Amygdala (tissue), 56 donors: ENCODE measurements at places on chromosomes 1 and 21.

GRCh38 chr1:234907208-234907939, 221.3 kb downstream of the TOMM20 start:
- no peak for DNase-seq

- DNase-seq = no peak
These were observed 72.5 kb upstream of the SMYD2 start for GRCh38 chr1:214208460-214208859.

DNA sequence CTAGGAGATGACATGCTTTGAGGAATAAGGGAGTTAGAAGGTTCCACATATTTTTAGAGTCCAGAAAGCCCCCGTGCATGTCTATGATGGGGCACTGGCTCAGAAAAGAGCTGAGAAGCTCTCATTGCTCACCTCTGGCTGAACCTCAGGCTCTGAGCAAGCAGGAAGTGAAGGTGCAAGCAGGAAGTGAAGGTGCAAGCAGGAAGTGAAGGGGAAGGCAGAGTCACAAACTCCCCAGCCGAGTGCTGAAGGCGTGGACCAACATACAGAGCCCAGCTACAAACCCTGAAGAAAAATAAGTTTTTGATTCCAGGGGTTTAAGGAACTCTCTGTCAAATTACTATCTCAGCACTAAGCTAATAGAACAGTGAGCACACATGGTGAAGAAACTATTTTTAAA, 7.0 kb downstream of the KRTAP10-8 start:
- DNase-seq = no peak

GRCh38 chr21:41160036-41160435, 7.9 kb upstream of the BACE2 start:
- DNase-seq = no peak

- DNase-seq = no peak
These were observed 252.5 kb upstream of the PLXNA2 start for GRCh38 chr1:208496467-208497371.

GRCh38 chr1:2212532-2213491, 15.3 kb upstream of the SKI start:
- peak; percentile 73 for DNase-seq

DNA sequence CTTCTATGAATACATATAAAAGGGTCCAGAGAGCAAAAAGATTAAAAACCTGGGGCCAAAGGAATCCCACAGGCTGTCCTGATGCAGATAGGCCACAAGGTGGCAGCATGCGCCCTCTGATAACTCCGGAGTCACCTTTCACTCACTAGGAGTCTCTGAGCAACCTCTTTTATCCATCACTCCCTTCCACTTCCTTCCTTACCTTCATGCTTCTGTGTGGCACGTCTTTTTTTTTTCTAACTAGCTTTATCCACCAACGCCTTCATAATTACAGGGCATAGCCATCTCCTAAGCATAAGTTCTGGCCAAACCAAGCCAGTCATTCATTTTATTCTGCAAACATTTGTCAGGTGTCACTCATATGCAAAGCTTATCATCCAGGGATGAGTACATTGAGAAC, 3.9 kb upstream of the PGLYRP4 start:
- no peak for DNase-seq
